Mesothelial cell of epicardium (in vitro differentiated cells): ENCODE measurements at places on chromosomes 5 and 9. TPM values are rescaled to one million over a fixed set of nuclear protein-coding genes. Genes with fewer than 3 reads are reported as not detected.

- peak overlapping the region; percentile 93 for H3K27ac ChIP-seq
- no peak for DNase-seq
- no peaks in the 10 kb centered on the region for H3K36me3 ChIP-seq
- no peaks in the 10 kb centered on the region for H3K27me3 ChIP-seq
- H3K4me1 ChIP-seq, result peaks cover 41% of the 10 kb centered on the region
Observed at GRCh38 chr5:55572020-55572419, 37.3 kb upstream of the PLPP1 start.

- no peaks in the 10 kb centered on the region for H3K27me3 ChIP-seq
- H3K4me3 ChIP-seq, result no peak overlapping the region
- H3K27ac ChIP-seq, result no peak overlapping the region
- H3K36me3 ChIP-seq, result peaks cover 3% of the 10 kb centered on the region
Observed at GRCh38 chr9:125810161-125810560, 63.0 kb downstream of the PBX3 start.

- DNase-seq, result no peak
- no peaks in the 10 kb centered on the region for H3K36me3 ChIP-seq
- no peak overlapping the region for H3K4me3 ChIP-seq
- H3K27ac ChIP-seq, result no peak overlapping the region
Observed at GRCh38 chr9:73269430-73270101, 117.9 kb downstream of the ANXA1 start.

GRCh38 chr9:115980976-115981375, 172.6 kb upstream of the PAPPA start:
- no peak overlapping the region for H3K4me3 ChIP-seq
- no peaks in the 10 kb centered on the region for H3K27me3 ChIP-seq
- H3K27ac ChIP-seq, result no peak overlapping the region
- H3K36me3 ChIP-seq, result no peaks in the 10 kb centered on the region
- H3K4me1 ChIP-seq, result no peaks in the 10 kb centered on the region
- DNase-seq, result no peak

DNA sequence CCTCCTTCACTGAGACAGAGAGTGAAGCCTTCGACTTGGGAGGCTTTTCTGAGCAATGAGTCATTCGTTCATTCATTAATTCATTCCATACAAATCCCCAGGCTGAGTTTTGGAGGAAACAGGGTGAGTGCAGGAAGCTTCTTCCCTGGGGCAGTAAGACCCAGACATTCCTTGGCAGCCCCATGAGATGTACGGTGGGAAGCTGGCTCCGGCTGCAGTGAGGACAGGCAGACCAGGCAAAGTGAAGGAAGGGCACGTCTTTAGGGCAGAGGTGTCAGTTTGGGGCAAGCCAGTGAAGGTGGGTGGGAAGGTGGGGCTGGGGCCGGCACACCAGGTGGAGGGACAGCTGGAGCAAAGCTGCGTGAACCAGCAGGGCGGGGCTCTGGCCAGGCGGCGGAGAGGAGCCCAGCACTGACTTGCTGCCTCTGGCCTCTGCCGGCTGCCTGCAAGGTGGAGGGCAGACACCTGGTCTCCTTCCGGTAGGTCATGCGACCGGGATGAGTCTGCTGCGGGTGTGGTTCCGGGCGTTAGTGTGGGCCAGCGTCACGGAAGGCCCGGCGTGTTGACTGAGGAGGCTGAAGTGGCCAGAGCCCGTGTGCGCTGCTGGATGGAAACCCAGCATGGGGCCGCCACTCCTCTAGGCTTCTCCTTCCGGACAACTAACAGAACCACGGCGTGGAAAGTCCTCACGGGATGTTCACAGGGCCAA, 16.6 kb downstream of the OLFM1 start:
- H3K27ac ChIP-seq, result no peak overlapping the region
- no peaks in the 10 kb centered on the region for H3K4me1 ChIP-seq
- H3K36me3 ChIP-seq, result no peaks in the 10 kb centered on the region
- H3K4me3 ChIP-seq, result no peak overlapping the region
- peaks cover 54% of the 10 kb centered on the region for H3K27me3 ChIP-seq

GCNT1 gene
- 8.0 to 9.1 TPM (median 8.6 TPM) in 3 replicates for total RNA-seq

MEF2C gene
- 8.4 to 9.6 TPM (median 9.1 TPM) in 3 replicates for total RNA-seq
